ENCODE measurements at places on chromosomes 6 and 20. TPM values are rescaled to one million over a fixed set of nuclear protein-coding genes. Genes with fewer than 3 reads are reported as not detected.

- no peak for DNase-seq
These were observed 255.8 kb downstream of the BTBD3 start for GRCh38 chr20:12173347-12174012.

- no peak for DNase-seq
These were observed 1.1 kb downstream of the NT5DC1 start for GRCh38 chr6:116101790-116102189.

GRCh38 chr20:20293691-20294385, 74.1 kb upstream of the INSM1 start:
- no peak for DNase-seq

- no peak for DNase-seq
These were observed 7.9 kb upstream of the TBPL1 start for GRCh38 chr6:133945158-133945557.

DNA sequence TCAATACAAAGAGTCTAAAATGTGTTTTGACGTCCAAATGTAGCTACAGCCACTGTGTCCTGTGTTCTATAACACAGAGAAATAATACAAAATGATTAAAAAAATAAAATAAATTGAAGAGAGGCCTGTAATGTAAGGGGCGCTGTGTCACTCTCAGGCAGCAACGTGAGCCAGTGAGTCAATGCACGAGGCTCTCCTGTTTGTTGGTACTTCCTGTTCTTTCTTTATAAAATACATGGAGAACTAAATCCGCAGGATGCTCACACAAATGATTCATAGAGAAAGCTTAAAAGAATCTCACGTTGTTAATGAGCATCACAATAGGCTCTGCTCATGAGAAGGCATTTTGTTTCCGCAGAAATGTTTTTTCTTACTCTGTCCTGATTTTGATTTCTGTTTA, 635.0 kb upstream of the AGPAT4 start:
- no peak for DNase-seq

E2F1 gene
- total RNA-seq, result 3.4 TPM

GGTLC1 gene
- not detected for total RNA-seq

CD40 gene
- 20.3 TPM for total RNA-seq

PAX1 gene
- not detected for total RNA-seq

OGFR gene
- total RNA-seq, result 41.2 TPM

All from ovary (tissue), 10 donors.